ENCODE measurements at places on chromosomes 13 and 19. TPM values are rescaled to one million over a fixed set of nuclear protein-coding genes. Genes with fewer than 3 reads are reported as not detected.

DNA sequence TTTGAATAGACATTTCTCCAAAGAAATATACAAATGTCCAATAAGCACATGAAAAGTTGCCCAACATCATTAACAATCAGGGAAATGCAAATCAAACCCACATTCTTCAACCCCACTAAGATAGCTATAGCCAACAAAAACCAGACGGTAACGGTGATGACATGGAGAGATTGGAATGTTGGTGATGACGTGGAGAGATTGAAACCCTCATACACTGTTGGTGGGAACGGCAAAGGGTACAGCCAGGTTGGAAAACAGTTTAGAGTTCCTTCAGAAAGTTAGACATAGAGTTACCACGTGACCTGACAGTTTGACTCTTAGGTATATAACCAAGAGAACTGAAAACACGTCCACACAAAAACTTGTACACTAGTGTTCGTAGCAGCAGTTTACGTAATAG, 48.1 kb downstream of the TNFRSF19 start:
- no peak overlapping the region for H3K27ac ChIP-seq
- no peak for DNase-seq
- no peaks in the 10 kb centered on the region for H3K36me3 ChIP-seq
- H3K27me3 ChIP-seq: peaks cover 23% of the 10 kb centered on the region

DNA sequence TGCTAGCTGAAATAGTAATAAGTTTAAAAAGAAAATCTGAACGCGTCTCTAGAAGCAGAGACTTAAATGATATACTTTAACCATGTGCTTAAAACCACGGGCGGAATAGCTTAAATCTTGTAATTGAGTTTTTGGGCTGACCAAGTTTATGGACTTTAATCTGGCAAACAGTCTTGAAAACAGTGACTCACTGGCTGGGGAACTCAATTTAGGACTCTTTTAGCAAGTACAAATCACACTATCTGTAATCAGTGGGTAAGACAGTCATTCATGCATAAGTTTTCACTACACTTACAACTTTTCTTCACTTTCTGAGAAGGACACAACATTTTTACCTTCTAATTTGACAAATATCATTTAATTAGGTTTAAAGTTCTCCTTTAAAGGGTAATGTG, 26.8 kb downstream of the ZNF627 start:
- DNase-seq: no peak
- no peak overlapping the region for H3K27ac ChIP-seq

DNA sequence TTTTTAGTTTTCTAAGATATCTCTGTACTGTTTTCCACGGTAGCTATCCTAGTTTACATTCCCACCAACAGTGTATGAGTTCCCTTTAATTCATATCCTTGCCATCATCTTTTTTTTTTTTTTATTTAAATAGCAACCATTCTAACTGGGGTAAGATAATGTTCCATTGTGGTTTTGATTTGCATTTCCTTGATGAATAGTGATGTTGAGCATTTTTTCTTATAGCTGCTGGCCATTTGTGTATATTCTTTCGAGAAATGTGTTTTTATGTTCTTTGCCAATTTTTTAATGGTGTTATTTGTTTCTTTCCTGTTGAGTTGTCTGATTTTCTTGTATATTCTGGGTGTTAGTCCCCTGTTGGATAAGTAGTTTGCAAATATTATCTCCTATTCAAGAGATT, 454.8 kb downstream of the DACH1 start:
- no peaks in the 10 kb centered on the region for H3K27me3 ChIP-seq
- DNase-seq: no peak
- no peak overlapping the region for H3K4me3 ChIP-seq
- H3K4me1 ChIP-seq: no peaks in the 10 kb centered on the region
- H3K36me3 ChIP-seq: no peaks in the 10 kb centered on the region

- H3K27me3 ChIP-seq: peaks cover 35% of the 10 kb centered on the region
- no peaks in the 10 kb centered on the region for H3K36me3 ChIP-seq
- no peak overlapping the region for H3K27ac ChIP-seq
- no peak overlapping the region for H3K4me3 ChIP-seq
- H3K4me1 ChIP-seq: peaks cover 15% of the 10 kb centered on the region
- no peak for DNase-seq
These were observed 42.6 kb downstream of the EFNB2 start for GRCh38 chr13:106492588-106493475.

GRCh38 chr19:11141937-11142527, 13.6 kb downstream of the SPC24 start:
- H3K36me3 ChIP-seq: peaks cover 22% of the 10 kb centered on the region
- H3K4me3 ChIP-seq: no peak overlapping the region
- no peak overlapping the region for H3K27ac ChIP-seq

DNA sequence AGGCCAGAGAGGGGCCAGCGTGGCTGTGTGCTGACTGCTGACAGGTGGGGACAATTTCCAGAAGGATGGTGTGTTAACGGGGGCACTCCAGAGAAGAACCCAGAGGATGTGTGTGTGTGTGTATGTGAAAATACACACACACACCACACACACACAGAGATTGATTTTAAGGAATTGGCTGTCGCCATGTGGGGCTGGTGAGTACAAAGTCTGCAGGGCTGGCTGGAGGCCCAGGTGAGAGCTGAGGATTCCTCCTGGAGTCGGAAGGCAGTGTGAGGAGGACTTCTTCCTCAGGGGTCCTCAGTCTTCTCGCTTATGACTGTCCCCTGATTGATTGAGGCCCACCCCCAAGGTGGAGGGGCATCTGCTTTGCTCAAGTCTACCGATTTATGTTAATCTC, 7.6 kb upstream of the GJB6 start:
- peaks cover 21% of the 10 kb centered on the region for H3K27me3 ChIP-seq
- no peaks in the 10 kb centered on the region for H3K4me1 ChIP-seq
- no peak overlapping the region for H3K27ac ChIP-seq
- no peak overlapping the region for H3K4me3 ChIP-seq

- H3K4me1 ChIP-seq: peaks cover 6% of the 10 kb centered on the region
- peaks cover 25% of the 10 kb centered on the region for H3K27me3 ChIP-seq
- no peak for DNase-seq
- H3K36me3 ChIP-seq: no peaks in the 10 kb centered on the region
- no peak overlapping the region for H3K4me3 ChIP-seq
These were observed 7.4 kb upstream of the IGFL1 start for GRCh38 chr19:46221981-46222610.

DNA sequence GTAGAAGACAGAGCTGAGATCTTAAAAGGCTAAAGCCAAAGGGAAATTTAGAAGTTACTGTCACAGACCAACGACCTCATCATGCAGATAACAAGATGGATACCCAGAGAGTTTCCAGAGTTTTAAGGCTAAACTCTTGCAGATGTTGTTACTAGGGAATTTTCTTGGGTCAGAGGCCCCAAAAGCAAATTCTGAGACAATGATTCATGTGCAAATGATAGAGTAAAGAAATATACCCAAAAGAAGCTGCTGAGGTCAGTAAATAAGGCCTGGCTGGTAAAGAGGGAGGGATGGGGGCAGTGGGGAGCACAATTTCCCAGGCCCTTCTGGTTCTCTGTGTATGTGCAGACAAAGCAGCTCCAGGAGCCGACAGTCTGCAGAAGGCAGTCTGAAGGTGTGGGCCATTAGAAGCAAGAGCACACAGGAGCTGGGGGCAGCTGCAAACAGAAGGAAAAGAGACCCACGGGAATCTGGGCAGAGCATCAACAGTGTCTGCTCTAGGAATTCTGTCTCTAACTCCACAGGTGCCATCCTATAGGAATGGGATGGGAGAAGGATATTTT, 330.8 kb downstream of the TBC1D4 start:
- DNase-seq: no peak
- H3K36me3 ChIP-seq: no peaks in the 10 kb centered on the region
- no peak overlapping the region for H3K4me3 ChIP-seq
- no peaks in the 10 kb centered on the region for H3K4me1 ChIP-seq

DNA sequence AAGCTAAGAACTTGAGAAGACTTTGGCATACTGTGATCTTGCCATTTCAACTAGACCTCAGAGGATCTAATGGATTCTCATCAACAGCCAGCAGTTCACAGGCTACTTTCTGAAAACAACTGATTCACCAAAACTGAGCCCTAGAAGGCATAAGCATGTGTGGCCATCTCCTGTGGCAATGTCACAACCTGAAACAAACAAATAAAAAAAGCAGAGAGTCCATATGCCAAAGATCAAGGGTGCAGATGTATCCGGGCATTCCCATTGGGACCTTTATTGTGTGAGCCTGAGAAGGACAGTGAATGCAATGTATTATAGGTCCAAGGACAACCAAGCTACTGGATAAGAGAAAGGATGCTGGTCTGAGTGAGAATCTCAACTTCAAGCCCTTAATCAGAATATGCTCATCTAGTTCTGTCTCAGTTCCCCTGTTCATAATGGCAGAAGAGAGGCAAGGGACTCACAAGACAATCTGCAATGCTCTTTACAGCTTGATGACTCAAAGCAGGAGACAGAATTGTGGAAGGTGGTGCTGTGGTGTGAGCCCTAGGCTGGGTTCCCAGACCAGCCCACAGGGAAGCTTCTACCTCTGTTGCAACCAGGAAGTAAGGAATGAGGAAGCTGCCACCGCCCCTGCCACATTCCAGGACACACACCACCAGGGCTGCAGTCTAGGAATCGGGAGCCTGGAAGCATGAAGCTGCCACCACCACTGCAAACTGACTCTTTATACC, 133.7 kb downstream of the RAP2A start:
- no peak overlapping the region for H3K4me3 ChIP-seq
- no peak overlapping the region for H3K27ac ChIP-seq

GRCh38 chr13:97333983-97334382, 100.0 kb upstream of the RAP2A start:
- no peak overlapping the region for H3K27ac ChIP-seq
- no peaks in the 10 kb centered on the region for H3K4me1 ChIP-seq
- H3K36me3 ChIP-seq: no peaks in the 10 kb centered on the region

- no peaks in the 10 kb centered on the region for H3K36me3 ChIP-seq
- H3K27ac ChIP-seq: no peak overlapping the region
- DNase-seq: no peak
- peaks cover 1% of the 10 kb centered on the region for H3K27me3 ChIP-seq
- H3K4me1 ChIP-seq: no peaks in the 10 kb centered on the region
These were observed 362.4 kb downstream of the KCTD12 start for GRCh38 chr13:76523740-76524340.

- no peak overlapping the region for H3K4me3 ChIP-seq
- H3K4me1 ChIP-seq: no peaks in the 10 kb centered on the region
- no peak overlapping the region for H3K27ac ChIP-seq
- H3K27me3 ChIP-seq: peaks cover 9% of the 10 kb centered on the region
- no peak for DNase-seq
- no peaks in the 10 kb centered on the region for H3K36me3 ChIP-seq
These were observed 38.2 kb upstream of the SIAH3 start for GRCh38 chr13:45889590-45890243.

DNA sequence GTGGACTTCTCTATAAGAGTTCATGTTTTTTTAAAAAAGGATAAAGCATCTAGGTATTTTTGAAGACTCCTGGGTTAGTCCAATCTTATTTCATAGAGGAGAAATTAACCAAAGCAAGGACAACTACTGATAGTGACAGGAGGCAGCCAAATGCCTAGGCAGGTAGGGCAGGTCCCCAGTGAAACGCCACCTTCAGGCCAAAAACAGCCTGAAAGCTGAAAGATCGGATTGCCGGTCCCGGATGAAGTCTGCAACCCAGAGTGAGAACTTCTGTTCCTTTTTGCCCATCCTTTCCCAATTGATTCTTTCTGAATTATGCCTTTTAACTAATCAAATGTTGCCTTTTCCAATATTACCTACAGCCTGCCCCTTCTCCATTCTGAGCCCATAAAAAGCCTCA, 6.1 kb upstream of the GGACT start:
- DNase-seq: no peak
- H3K4me1 ChIP-seq: peaks cover 2% of the 10 kb centered on the region
- no peaks in the 10 kb centered on the region for H3K27me3 ChIP-seq
- H3K4me3 ChIP-seq: no peak overlapping the region
- H3K27ac ChIP-seq: no peak overlapping the region

- no peak for DNase-seq
- H3K4me1 ChIP-seq: peaks cover under 1% of the 10 kb centered on the region
- H3K36me3 ChIP-seq: no peaks in the 10 kb centered on the region
- H3K27ac ChIP-seq: no peak overlapping the region
- no peaks in the 10 kb centered on the region for H3K27me3 ChIP-seq
- no peak overlapping the region for H3K4me3 ChIP-seq
These were observed 8.7 kb upstream of the RPL21 start for GRCh38 chr13:27242702-27243101.

GRCh38 chr13:98752467-98753290, at the start of gene SLC15A1:
TSS of gene SLC15A1 (minus strand) at chr13:98752672. CDS start at chr13:98752598, 74 bp downstream.
- no peak within 1 kb of the TSS for H3K4me3 ChIP-seq
- peaks cover 4% of the 10 kb centered on the region for H3K36me3 ChIP-seq
- no peak within 1 kb of the TSS for H3K27ac ChIP-seq
- peaks cover 5% of the 10 kb centered on the region for H3K4me1 ChIP-seq
- H3K27me3 ChIP-seq: peaks cover 56% of the 10 kb centered on the region

DNA sequence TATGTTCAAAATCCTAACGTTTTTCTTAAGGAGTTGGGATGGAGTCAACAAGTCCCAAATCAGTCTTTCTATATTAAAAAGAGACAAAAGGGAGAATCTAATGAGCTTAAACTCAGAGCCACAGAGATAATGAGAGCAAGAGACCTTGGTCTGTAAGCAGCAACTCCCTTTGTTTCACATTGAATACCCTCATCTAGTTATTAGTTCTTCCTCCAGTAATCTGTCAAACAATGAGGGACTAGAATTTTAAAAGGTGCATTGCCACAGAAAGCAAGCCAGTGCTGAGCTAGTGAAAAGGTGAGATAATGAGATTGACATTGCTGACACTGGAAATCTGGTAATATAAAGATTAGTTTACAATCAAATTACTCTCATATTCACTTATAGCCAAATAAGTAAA, 718.6 kb downstream of the DACH1 start:
- H3K36me3 ChIP-seq: no peaks in the 10 kb centered on the region
- no peak for DNase-seq

GRCh38 chr13:97369261-97369893, 64.6 kb upstream of the RAP2A start:
- H3K4me3 ChIP-seq: peak overlapping the region; percentile 73
- peaks cover 4% of the 10 kb centered on the region for H3K36me3 ChIP-seq

- no peaks in the 10 kb centered on the region for H3K27me3 ChIP-seq
- DNase-seq: peak; percentile 62
- H3K36me3 ChIP-seq: no peaks in the 10 kb centered on the region
- no peak overlapping the region for H3K4me3 ChIP-seq
- H3K4me1 ChIP-seq: peaks cover 25% of the 10 kb centered on the region
These were observed 4.4 kb downstream of the BCAT2 start for GRCh38 chr19:48806518-48806817.

GRCh38 chr19:13463296-13463695, 43.0 kb downstream of the CACNA1A start:
- H3K27me3 ChIP-seq: no peaks in the 10 kb centered on the region
- no peak overlapping the region for H3K4me3 ChIP-seq
- no peaks in the 10 kb centered on the region for H3K36me3 ChIP-seq
- no peaks in the 10 kb centered on the region for H3K4me1 ChIP-seq

- no peak overlapping the region for H3K4me3 ChIP-seq
- H3K4me1 ChIP-seq: peaks cover 3% of the 10 kb centered on the region
- H3K27ac ChIP-seq: no peak overlapping the region
- DNase-seq: no peak
- H3K36me3 ChIP-seq: no peaks in the 10 kb centered on the region
- peaks cover 16% of the 10 kb centered on the region for H3K27me3 ChIP-seq
These were observed 4.2 kb upstream of the OR7A17 start for GRCh38 chr19:14889994-14890642.

GRCh38 chr13:58051807-58052375, 420.3 kb downstream of the PCDH17 start:
- H3K4me3 ChIP-seq: no peak overlapping the region
- no peaks in the 10 kb centered on the region for H3K36me3 ChIP-seq
- DNase-seq: no peak
- H3K27me3 ChIP-seq: no peaks in the 10 kb centered on the region

The ZNF888 gene
- total RNA-seq: 6.9 TPM

The ADGRE2 gene
- total RNA-seq: 0.73 TPM

The SLC7A1 gene
- total RNA-seq: 92.1 TPM

The FFAR3 gene
- total RNA-seq: 0.78 TPM

The IGSF23 gene
- total RNA-seq: not detected

The ATP4A gene
- not detected for total RNA-seq

The PRR12 gene
- total RNA-seq: 33.0 TPM

The PTH2 gene
- not detected for total RNA-seq

The CYP2S1 gene
- total RNA-seq: 0.68 TPM

The NRTN gene
- total RNA-seq: 0.20 TPM

The GPR4 gene
- not detected for total RNA-seq

The DNAJC15 gene
- total RNA-seq: 16.3 TPM
